Kidney glomerular epithelial cell (primary cell): ENCODE measurements at places on chromosomes 7 and 10.

DNA sequence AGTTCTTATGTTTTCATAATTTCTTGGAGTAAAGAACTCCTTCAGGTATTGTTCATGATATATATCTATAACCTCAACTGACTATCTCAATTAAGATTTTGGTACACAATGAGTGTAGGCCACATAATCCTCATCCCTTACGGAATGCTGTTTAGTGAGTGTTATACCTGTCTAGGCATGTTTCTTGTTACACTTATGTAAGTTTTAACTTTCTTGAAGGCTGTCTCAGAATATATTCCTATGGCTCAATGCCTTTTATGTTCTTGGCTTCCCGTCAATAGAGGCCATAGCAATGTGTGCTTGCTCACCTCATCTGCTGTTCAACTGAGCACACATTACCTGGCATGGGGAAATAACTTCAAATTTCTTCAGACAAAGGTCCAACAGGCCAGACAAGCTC lies 185.1 kb downstream of the CTTNBP2 start:
- no peak for DNase-seq

DNA sequence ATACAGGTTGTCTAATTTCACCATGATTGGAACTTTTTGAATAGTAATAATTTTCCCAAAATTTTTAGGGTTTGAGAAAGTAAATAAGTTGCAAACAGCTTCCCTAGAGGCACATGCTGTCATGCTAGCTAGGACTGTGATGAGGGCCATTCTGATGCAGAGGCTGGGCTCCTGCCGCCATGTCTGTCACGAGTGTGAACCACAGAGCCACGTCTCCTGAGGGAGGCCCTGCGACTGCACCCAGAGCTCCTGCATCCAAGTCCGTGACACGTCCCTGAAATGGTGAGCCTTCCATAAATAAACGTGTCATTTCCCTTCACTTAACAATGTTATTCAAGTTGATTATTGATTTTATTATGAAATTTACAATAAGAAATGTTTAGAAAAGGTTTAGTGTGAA lies 40.0 kb downstream of the C10orf120 start:
- DNase-seq = no peak

DNA sequence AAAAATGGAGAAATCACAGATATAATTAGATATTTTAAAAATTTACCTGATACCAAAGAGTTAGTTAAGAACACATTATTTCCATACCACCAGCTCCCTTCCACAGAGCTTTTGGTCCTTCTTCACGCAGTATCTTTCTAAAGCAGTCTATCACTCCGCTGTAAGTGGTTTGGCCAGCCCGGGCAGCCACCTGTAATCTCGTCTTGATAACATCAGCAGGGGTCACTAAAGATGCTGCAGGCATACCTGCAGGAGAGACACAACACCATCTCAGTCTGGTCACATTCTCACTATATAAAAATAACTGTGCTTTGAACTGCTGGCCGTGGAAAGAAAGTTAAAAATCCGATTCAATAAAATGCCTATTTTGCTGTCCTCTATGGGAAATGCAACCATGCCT lies 200.1 kb downstream of the SLC25A13 start:
- DNase-seq = no peak

- no peak for DNase-seq
Observed at GRCh38 chr7:44403176-44403759, 77.9 kb upstream of the CAMK2B start.

GRCh38 chr10:111762114-111762513 lies 421.5 kb downstream of the GPAM start:
- no peak for DNase-seq

GRCh38 chr10:98167191-98167590 lies 32.7 kb downstream of the R3HCC1L start:
- no peak for DNase-seq
